Esophagus squamous epithelium (tissue), 5 donors: ENCODE measurements at places on chromosomes 1 and 21. TPM values are rescaled to one million over a fixed set of nuclear protein-coding genes. Genes with fewer than 3 reads are reported as not detected.

DNA sequence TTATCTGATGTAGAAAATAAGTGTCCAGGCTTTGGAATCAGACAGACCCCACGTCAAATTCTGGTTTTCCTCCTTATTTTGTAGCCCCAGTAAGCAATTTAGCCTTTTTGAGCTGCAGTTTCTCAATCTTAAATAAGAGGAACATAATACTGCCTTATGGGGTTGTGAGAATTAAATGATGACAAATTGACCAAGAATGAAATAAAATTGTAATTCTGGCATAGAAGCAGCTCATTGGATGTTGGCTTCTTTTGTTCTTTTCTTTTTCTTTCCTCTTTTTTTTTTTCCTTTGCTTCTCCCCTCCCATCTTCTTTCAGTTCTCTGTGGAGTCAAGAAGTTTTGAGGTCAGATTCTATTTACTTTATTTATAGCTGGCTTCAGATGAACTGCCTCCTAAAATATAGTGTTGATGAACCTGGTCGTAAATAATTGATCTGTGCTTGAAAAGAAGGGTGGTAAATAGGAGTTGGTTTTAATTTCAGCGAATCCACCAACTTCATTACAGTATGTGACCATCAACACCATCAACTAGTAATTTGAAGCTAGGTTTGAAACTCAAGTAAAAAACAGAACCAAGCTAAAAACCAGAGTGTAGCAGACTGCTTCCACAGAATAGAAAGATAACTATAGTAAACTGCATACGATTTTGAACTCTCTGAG, 81.1 kb downstream of the CACHD1 start:
- DNase-seq, result no peak

DNA sequence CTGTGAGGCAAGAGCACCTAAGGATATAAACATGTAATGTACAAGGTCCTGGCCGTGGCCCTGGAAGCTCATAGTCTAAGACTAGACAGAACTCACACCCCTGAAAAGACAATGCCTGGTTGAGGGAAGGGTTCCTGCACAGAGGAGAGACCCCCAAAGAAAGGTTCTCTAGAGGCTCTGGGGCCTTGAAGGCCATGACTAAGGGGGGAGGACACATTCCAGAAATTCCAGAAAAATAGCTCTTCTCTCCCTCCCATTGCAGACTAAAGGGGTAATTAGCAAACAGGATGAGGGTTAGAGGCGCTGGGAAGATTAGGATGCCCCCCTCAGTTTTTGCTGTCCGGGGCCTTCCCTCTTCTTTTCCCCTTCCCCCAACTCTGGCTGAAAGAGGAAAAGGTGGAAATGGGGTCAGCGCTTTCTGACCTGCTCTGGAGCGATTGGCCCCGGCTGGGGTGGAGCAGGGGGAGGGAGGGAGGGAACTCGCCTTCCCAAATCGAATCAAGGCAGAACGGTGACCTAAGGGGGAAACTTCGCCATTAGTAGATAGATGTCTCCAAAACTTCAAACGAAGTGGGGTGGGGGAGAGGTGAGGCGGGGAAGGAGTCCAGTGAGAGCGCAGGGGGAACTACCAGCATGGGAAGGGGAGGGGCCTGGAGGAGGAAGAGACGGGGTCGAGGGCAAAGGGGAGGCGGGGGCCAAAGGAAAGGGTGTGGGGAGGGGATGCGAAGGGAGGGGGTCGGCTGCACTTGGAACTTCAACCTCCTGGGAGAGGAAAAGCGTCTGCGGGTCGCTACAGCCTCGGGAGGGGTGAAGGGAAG, 11.8 kb downstream of the PAX7 start:
- no peak for DNase-seq

DNA sequence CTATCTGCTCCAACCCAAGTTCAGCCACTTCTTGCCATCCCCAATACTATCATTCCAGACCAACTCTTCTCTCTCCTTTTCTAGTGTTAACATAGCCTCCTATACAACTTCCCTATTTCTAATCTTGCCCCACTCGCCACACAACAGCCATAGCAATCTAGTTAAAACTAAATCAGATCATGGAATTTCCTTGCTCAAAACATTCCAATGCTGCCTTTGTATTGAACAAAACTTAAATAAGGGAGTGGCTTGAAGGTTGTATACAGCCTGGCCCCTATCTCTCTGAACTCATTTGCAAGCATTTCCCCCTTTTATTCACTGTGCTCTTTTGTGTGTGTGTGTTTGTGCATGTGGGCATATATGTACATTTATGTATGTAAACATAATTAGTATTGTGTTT, 118.1 kb upstream of the SGIP1 start:
- DNase-seq, result no peak

- DNase-seq, result no peak
These were observed 67.6 kb upstream of the PDE4B start for GRCh38 chr1:65725064-65725463.

DNA sequence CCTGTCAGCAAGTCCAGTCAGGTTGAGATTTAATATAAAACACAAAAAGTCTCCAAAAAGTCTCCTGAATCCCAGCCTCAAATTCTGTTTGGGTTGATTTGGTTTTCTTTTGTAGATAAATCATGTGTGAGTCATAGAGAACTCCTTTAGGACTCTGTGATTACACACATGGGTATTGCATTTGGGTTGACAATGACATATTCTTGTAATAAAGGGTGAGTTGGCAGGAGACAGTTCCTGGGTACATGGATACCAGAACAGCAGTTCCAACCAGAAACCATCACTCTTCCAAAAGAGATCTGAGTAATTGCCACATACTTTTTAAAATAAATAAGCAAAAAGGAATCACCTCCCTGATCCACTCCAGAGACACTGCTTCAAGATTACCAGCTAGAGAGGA, 8.9 kb downstream of the CR2 start:
- no peak for DNase-seq

DNA sequence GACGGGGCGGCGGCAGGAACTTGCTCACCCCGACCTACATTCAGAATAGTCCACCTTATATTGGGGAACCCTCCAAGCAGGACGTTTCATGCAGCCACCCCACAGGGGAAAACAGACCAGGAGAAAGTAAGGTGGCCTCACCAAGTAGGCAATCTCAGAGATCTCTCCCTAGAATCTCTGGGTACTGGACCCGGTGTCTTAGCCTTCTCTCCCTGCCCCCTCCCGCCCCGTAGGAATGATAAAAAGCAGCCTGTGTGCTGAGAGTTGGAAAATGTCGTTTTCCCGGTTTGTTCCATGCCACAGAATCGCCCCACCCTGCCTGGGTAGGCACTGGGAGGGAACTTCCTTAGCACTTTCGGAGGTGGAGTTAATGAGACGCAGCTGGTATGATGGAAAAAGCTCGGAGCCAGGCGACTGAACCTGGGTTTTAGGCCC, 789 bp upstream of the PTPN14 start:
- DNase-seq, result no peak

- DNase-seq, result no peak
These were observed 109.4 kb upstream of the DUSP10 start for GRCh38 chr1:221851336-221851735.

DNA sequence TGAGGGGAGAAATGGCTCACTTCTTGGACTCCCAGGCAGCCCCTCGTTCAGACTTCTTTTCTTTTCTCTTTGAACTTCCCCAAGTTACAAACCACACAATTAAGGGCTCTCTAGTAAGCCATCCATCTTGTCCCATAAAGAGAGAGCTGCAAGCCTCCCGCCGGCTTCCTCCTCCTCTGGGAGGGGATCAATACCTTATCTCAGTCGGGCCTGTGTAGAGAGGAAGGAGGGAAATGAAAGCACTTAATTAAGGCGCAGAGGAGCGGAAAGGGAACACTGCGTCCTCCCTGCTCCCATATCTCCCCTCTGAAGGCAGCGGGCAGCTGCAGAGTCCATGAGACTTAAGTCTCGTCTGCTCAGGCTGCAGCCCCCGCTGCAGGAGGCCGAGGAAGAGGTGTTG, 112.6 kb upstream of the CSF3R start:
- no peak for DNase-seq

- no peak for DNase-seq
These were observed 21.3 kb upstream of the CDCP2 start for GRCh38 chr1:54174106-54174505.

- DNase-seq, result no peak
These were observed 666 bp upstream of the BEND5 start for GRCh38 chr1:48777219-48777895.

- no peak for DNase-seq
These were observed 40.9 kb upstream of the ZP4 start for GRCh38 chr1:237931581-237931980.

- DNase-seq, result no peak
These were observed 643.0 kb upstream of the ADGRL2 start for GRCh38 chr1:81157686-81158085.

- DNase-seq, result no peak
These were observed 600.5 kb downstream of the LTN1 start for GRCh38 chr21:28391938-28392849.

DNA sequence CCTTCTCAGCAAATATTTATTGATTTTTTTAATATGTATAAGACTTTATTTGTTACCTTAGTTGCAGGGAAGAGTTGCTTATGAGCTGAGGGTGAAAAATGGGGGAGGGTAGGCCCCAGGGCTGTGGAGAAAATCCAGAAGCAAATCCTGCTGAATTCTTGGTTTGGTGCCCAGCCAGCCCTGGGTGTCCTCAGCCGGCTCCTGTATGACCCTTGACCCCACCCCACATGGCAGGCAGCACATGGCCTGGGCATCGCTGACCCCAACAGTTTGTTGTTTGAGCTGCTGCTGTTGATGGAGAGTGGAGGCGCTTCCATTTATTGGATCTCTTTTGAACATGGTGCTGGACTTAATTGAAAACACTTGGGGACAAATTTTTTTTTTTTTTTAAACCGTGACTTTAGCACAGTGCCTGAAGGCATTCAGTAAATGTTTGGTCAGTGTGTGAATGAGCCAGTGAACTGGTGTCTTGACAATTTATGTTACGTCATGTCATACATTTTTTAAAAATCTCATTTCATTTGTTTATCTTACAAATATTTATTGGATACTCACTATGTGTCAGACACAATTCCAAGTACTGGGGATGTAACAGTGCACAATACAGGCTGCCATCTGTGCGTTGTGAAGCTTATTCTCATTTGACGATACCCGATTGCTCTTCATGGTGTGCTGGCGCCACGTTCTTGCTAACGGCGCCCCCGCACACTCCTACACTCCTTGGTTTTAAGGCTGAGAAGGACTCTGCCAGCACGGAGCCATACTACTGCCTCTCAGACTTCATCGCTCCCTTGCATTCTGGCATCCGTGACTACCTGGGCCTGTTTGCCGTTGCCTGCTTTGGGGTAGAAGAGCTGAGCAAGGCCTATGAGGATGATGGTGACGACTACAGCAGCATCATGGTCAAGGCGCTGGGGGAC, 98.8 kb downstream of the MTR start:
- no peak for DNase-seq

DNA sequence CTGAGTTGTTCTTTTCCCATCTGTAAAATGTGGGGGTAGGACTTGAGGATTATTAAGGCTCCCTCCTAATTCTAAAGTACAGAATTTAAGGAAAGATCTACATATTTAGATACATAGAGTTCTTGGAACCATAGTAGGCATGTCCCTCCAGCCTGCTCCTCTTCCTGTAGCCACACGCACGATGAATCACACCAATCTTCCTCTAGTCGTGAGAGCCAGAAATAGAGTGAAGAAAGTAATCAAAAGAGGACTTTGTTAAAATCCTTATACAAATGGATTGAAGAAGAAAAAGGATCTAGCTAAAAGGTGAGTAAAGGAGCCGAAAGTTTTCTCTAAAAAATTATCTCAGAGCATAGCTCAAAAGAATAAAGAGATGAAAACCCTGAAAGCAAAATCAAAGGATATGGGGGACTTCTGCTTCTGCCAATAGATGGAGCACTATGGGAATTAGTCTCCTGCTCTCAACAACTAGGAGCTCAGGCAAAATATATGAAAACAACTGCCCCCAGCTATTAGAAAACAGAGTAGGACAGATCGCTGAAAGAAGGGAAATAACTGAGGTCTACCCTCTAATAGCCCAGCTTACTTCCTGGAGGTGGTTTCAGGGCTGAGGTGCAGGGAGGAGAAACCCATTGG, 8.5 kb downstream of the C1orf141 start:
- DNase-seq, result no peak

DNA sequence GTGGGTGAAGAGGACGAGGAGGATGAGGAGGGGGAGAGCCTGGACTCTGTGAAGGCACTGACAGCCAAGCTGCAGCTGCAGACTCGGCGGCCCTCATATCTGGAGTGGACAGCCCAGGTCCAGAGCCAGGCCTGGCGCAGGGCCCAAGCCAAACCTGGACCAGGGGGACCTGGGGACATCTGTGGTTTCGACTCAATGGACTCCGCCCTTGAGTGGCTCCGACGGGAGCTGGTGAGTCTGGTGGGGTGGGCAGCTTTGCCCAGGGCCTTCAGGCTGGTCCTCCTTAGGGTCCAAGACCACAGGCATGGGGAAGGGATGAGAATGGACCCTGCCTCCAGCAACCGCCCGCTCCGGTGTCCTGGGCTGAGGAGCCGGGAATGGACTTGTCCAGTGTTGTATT, 430 bp downstream of the FAM167B start:
- DNase-seq, result no peak

- no peak for DNase-seq
These were observed 24.8 kb downstream of the JAK1 start for GRCh38 chr1:64941461-64942117.

DNA sequence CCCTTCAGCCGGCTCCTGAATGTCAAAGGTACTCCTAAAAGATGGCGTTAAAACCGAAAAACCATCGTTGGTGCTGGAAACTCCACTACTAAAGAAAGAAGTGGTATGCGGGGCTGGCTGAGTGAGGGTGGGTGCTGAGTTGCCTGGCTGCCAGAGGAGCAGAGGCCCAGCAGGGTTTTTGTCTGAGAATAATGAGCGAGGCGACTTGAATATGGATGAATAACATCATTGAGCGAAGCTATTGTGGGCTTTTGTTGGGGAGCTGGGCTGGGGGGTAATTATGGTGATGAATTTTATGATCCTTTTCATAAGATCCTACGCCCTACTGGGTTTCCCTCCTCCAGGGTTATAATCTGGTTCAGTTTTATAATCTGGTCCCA, 2.0 kb downstream of the PDPN start:
- no peak for DNase-seq

The C8B gene
- not detected for total RNA-seq

The KLHDC8A gene
- total RNA-seq, result 2.7 TPM

The TEKT2 gene
- total RNA-seq, result not detected

The ACTN2 gene
- total RNA-seq, result not detected

The CRABP2 gene
- 505 TPM for total RNA-seq

The GNAT2 gene
- not detected for total RNA-seq

The CYP2J2 gene
- 7.7 TPM for total RNA-seq

The SPRR2G gene
- 9.0 TPM for total RNA-seq

The RCSD1 gene
- total RNA-seq, result 17.7 TPM

The HORMAD1 gene
- total RNA-seq, result 4.1 TPM

The KCNA3 gene
- 0.34 TPM for total RNA-seq

The SLC16A4 gene
- total RNA-seq, result 4.5 TPM

The ADCY10 gene
- not detected for total RNA-seq

The PTGER3 gene
- total RNA-seq, result 0.42 TPM
